ENCODE measurements at places on chromosomes 4 and X.

- DNase-seq, result no peak
Observed at GRCh38 chr4:16931339-16932305, 33.2 kb upstream of the LDB2 start.

DNA sequence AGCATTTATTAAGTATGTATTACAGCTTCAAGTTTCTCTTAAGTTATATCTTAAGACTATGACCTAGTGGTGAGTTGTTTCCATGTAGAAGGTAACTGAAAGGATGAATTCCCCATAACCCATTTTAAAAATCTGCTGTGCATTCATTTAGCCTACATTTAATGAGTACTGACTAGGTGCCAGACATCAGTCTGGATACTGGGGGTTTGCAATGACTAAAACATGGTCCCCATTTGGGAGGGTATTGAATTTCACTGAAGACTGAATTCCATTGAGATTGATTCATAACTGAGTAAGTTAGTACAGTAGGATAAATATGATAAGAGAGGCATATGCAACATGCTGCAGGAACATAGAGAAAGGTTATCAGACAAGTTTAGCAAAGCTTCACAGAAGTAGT lies 241.5 kb downstream of the FRAS1 start:
- DNase-seq, result no peak

GRCh38 chrX:9627922-9628321 lies 137.7 kb downstream of the GPR143 start:
- no peak for DNase-seq

GRCh38 chr4:108052558-108053120 lies 63.0 kb downstream of the HADH start:
- no peak for DNase-seq

DNA sequence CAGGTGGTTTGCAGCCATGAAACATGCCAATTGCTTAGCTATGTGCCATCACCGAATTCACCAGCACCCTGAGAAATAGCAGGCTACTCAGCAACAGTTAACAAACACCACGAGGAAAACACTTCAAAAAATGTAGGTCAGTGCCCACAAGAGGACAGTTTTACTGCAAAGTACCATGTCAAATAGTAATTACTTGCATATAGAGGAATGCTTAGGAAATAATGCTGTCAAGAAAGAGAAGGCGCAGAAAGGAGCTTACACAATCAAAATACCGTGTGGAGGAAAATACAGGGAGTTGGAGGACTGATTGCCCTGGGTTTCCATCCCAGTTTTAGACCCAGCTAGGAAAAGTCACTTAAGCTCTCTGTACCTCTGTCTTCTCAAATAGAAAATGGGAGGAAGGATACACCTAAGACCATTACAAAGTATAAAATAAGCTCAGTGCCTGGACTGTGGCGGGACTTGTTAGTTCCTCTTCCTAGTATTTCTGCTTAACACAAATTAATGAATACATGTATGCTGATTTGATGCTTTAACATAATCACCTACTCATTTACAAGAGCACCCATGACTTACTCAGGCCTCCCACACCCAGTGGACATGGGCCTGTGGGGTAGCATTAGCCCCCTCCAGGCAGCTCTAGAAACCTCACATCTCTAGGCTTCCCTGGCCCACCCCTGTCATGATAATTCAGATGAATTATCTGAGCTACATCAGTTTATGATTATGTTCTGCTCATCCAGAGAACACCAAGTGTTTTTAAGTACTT lies 44.5 kb upstream of the IL21 start:
- no peak for DNase-seq

GRCh38 chr4:137960371-137961050 lies 281.6 kb downstream of the SLC7A11 start:
- no peak for DNase-seq

- DNase-seq, result no peak
Observed at GRCh38 chrX:23656091-23656490, 11.2 kb upstream of the PRDX4 start.

DNA sequence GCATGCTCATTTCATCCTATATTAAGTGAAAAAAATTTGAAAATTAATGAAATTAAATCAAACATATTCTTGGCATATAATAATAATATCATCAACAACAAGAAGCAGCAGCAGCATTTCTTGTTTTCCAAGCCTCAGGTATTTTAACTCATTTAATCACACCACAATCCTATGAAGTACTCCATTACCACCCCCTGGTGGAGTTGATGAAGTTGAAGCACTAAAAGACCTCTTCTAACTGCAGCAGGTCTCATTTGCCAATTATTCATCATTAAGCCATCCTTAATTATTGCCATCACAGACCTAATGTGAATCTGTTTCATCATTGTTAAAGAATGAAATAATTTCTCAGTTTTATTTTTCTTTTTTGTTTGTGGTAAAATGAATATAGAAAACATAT lies 801.4 kb upstream of the GRID2 start:
- no peak for DNase-seq

- no peak for DNase-seq
Observed at GRCh38 chr4:185020293-185020808, 2.1 kb downstream of the HELT start.

- DNase-seq, result no peak
Observed at GRCh38 chr4:119151161-119151560, 15.5 kb downstream of the MYOZ2 start.
